ENCODE measurements at places on chromosomes 6 and 20.

DNA sequence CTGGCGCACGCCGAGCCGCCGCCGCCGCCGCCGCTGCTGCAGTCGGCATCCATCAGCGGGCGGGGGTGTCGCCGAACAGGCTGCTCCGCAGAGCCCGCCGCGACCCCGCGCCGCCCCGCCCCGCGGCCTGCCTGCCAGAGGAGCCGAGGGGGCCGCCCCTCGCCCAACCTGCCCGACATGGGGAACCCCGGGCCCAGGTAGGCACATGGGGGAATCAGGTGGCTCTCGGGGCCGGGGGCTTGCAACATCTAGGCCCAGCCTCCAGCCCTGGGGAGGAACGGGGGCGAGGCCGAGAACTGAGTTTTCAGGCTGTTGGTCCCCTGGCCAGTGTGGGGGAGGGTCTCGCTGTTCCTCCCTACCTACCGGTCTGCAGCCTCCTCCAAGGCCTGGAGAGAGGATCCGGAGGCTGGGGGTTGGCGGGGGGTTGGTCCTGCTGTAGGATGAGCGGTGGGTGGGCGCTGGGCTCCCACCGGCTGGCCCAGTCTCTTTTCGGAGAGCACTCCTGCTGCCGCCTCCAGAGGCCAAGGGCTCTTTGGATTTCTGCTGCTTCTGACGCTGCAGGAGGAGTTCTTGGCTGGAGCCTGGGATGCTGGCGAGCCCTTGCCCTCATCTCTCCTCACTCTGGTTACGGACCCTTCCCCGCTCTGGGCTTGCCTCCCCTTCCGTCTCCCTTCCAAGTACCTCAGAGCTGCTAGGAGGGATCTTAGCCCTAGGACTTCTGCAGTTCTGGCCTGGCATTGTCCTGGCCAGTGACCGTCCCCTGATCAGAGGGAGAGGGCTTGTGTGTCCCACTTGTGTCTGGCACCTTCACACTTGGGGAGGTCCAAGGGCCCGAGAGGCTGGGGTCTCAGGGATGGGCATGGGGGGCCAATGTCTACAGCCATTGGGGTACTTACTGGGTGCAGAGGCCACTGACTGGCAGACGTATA is at the start of gene EPB41L1:
EPB41L1 (plus strand) TSS at position 41 of the 929 bp plus-strand sequence. CDS start 19,038 bp downstream, outside the sequence.
- DNase-seq, result peak; percentile 69

DNA sequence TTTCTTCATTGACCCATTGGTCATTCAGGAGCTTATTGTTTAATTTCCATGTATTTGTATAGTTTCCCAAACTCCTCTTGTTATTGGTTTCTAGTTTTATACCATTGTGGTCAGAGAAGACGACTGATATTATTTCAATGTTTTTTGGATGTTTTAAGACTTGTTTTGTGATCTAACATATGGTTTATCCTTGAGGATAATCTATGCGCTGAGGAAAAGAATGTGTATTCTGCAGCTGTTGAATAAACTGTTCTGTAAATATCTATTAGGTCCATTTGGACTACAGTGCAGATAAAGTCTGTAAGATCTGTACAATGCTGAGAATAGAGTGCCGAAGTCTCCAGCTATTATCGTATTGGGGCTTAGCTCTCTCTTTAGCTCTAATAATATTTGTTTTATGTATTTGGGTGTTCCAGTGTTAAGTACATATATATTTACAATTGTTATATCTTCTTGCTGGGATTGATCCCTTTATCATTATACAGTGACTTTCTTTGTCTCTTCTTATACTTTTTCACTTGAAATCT is 223.3 kb upstream of the ZNF217 start:
- no peak for DNase-seq

DNA sequence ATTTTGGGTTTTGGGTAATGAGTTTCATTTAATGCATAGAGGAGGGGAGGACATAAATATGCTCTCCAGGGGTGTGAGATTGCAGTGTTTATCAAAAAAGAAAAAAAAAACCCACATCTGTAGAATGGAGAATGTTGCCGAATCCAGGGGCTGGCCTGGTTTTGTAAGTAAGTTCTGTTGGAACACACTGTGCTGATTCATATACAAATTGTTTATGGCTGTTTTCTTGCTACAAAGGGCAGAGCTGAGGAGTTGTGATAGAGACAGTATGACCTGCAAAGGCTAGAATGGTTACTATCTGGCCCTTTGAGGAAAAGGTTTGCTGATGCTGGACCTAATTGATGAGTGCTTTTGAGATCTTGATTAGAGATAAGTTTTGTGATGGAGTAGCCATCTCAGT is 30.4 kb downstream of the SCAF8 start:
- no peak for DNase-seq

DNA sequence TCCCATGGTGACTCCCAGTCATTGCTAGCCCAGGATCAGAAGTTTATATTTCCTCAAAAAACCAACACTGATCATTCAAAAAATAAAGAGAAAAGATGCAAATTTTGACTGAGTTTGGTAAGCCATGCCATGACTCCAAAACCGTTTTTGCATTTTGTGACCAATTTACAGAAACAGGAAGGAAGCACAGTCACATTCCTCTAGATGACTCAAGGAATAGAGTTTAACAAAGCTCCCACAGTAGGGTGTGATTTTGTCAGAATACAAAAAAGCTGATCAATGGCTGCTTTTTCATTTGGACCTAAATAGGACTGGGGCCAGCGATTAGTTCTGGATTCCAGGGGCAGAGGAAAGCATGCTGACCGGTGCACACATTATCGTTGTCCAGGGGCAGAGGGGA is 179.4 kb upstream of the AFDN start:
- no peak for DNase-seq

GRCh38 chr20:22904905-22905304 is 130.2 kb upstream of the SSTR4 start:
- no peak for DNase-seq

GRCh38 chr6:45365036-45365435 is 12.7 kb downstream of the SUPT3H start:
- DNase-seq, result no peak

DNA sequence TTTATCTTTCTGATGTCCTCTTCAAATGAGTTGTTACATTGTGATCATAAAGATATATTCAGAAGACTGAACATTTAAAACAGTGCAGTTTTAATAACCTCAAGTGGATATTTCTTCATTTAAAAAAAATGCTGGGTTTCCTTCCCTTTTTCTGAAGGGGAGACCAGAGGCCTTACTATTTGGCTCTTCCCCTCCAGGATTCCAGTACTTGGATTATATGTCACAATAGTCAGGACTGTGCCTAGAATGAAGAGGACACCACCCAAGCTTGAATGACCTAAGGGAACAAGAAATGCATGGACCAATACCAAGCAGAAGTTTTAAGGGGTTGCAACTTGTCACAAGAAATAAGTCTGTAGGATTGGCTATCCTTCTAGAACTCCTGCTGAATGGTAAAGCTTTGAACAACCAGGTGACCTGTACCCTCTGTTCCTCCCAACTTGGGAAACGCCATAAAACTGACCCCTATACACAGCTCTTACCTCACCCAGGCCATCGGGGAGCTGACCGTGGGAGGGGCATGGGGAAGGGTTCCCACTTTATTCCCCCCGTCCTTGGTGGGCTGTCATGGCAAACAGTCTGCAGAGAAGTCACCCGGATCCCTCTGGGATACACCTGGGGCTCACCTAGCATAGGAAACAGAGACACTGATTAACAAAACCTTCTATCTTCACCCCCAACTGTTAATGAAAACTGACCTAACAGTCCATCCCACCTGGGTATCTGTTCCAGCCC is 2.0 kb downstream of the FRS3 start:
- no peak for DNase-seq

DNA sequence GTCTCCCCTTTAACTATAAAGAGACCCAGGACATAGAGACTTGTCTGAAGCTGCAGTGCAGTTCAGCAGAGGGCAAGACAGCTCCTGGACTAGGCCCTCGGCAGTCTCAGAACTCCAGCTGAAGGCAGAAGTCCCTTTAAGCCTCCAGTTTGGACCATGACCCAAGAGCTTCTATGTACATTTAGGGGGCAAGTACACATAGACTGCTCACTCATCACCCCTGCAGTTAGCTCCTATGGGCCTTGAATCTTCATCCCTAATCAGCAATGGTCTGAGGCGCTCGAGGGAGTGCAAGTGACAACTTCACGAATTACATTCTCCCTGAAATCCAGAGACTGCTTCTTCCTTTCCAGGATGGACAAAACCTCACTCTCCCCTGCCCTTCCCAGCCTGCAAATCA is 47.4 kb downstream of the KCNK5 start:
- no peak for DNase-seq

DNA sequence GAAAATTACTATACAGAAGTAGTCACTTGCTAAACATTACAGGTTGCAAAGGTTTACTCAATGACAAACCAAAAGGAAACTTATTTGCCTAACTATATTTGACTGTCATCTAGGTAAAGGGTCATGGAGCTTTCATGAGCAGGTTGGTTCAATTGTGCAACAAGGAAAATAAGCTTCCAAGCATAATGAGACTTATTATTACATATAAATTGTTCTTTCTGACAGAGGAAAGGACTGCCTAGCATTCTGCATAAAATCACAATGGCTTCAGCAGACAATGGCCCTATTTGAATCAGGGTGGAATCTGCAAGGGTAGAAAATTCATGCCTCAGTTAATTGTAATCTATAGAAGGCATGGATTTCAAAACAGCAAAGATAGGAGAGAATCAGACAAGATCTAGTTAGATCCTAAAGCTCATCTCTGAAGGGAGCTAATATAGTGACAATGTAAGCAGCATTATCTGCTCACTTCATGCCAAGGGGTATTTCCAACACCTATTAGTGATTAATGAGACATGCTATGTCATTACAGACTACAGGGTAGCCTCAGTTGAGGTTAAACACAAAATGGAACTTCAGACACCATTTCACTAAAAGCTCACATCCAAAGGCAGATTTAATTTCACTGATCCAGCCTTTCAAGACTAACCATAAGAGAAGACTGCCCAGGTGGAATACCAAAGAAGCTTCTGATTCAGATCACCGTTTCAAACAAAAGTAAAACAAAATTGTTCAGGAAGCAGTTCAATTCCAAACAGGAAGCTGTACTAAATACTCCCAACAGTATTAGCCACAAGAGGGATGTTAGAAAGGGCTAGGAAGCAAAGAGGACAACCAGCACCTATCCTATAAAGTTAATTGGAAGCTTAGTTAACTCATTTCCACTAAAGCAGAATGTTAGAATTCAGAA is 8.5 kb downstream of the STAU1 start:
- DNase-seq, result no peak

DNA sequence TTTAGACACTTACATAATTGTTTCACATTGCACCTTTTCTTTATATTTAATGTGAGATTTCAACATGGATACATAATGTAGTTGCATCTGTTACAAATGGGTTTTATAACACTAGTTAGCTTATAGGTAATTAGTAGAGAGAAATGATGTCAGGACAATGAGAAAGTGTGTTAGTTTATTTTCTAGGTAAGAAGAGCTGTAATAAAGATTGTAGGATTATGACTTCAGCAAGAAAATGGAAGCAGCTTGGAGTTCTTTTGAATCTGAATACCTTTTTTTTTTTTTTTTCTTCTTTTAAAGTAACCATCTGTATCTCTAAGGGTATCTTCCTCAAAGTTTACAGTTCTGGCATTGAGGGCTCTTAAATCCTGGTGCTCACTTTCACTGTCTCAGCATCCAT is 35.3 kb downstream of the CD2AP start:
- DNase-seq, result no peak

DNA sequence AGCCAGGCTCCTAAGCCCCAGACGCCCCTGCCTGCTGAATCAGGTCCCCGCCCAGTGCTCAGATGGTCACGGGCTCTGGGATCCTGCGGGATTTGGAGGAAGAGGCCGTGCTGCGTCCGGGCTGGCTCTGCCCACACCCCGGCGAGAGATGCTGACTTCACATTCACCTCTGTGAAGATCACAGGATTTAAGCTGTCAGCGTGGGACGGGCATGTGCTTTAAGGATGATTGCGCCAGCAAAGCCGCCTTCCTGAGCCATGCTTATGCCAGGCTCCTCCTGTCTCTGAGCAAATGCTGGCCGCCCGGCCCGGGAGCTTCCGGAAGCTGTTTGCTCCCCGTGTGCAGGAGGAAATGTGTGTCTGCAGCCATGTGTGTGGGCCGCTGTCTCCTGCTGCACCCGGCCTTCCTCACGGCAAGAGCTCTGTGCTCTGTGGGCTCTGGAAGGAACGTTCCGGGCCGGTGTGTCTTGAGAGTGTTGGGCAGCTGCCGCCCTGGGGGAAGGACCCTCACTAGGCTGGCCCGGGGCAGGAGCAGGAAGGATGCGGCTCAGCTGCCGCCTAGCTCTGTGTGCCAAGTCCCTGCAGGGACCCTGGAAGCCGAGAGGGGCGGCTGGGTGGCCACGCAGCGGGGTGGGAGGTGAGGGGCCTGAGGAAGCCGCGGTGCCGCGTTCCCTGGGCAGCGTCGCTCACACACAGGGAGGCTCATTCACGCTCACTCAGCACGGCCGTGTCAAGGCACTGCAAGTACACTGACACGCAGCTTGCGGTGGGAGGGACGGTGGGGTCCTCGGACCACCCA is 19.0 kb upstream of the BHLHE23 start:
- DNase-seq, result no peak

- peak; percentile 81 for DNase-seq
These were observed at the start of gene GMPR for GRCh38 chr6:16238057-16238962. GMPR (plus strand) TSS chr6:16238587; CDS start chr6:16238694, 107 bp downstream.

DNA sequence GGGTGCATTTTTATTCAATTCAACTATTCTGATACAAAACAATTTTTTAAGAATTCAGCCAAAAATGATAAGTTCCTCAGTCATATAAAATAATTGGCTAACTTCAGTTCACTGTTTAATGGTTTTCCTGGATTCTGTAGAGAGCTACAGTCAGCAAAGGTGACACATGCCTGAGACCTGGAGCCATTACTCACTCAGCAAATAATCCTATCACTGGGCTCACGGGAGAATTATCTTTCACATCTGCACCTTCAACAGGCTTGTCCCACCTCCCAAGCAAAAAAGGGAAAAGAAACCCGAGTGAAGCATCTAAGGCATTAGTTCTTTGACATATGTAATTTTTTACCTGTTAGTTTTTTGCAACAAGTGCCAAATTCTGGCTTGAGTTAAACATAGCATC is 34.9 kb upstream of the FOXA2 start:
- no peak for DNase-seq

DNA sequence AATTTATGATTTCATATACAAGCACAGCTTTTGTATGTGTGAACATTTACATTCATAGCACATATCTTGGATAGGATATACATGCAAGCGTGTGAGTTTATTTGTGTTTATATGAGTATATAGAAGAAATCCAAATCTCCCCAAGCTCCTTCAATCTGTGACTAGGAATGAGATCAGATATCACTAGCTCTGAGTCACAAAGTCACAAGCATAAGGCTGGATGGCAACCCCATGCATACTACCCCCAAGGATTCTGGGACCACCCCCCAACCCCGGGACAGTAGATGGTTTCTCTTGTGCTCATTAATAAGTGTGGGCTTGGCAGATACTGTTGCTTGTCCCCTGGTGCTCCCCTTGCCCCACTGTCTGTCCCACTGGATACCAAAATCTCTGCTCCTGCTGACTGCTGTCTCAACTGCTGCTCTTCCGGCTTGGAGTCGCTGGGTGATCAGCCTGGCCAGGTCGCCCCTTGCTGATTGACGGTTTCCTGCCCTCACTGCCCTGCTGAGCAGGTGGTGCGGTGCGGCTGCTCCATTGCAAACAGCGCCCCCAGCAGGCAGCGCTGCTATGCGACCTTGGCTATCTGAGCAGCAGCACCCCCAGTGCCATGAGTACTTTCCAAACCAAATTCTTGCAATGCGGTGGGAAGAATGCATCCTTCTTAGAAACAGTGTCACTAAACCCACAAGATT is 279.4 kb downstream of the CD83 start:
- DNase-seq, result peak; percentile 45
